ENCODE measurements at places on chromosomes 1 and 21.

- no peak for DNase-seq
Measured at GRCh38 chr1:233151861-233152260, 143.7 kb downstream of the PCNX2 start.

GRCh38 chr1:173329726-173330125 is 122.6 kb upstream of the TNFSF4 start:
- DNase-seq: no peak

- no peak for DNase-seq
Measured at GRCh38 chr1:222629921-222630535, 12.1 kb downstream of the MIA3 start.

GRCh38 chr1:57857809-57858208 is 433.9 kb upstream of the DAB1 start:
- no peak for DNase-seq

DNA sequence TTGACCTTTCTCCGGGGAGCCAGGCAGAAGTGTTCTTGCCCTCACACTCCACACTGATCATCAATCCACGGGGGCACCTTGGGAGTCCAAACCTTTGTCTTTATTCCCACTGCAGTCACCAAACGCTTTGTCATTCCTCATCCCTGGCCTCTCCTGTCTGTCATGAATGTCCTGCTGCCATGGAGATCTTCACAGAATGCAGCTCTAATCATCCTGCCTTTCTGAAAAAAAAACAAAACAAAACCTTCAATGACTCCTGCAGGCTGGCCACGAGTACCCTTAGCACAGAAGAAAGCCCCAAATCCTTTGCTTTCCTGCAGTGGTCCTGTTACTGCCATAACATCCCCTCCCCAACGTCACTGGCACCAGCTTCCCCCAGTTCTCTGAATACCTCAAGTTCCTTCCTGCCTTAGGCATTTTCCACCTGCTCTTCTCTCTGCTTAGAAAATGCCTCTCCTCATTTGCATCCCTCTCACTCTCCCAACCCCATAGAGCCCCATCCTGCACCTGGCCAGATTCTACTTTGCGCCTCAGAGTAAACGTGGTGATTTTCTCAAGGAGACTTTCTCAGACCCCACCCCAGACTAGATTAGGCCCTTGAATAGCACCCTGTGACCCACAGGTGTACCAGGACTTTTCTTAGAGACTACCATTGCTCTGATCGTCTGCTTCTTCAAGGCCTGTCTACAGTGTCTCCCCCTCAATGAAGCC is 131.2 kb downstream of the AK5 start:
- no peak for DNase-seq

DNA sequence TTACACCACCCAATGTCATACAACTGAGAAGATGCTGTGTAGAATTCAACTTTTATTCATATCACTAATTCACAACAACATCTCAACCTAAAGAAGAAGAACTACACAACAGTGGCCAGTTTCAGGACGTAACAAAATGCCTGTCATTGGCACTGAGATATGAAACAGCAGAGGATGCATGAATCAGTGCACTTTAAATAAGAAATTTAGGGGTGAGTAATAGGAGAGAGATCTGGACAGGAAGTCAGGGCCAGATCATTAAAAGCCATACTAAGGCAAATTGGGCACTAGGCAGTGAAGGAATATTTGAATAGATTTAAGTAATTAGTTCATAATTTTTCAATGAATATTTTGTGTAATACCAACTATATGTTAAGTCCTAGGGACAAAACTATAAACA is 510.5 kb downstream of the PLPP3 start:
- no peak for DNase-seq

DNA sequence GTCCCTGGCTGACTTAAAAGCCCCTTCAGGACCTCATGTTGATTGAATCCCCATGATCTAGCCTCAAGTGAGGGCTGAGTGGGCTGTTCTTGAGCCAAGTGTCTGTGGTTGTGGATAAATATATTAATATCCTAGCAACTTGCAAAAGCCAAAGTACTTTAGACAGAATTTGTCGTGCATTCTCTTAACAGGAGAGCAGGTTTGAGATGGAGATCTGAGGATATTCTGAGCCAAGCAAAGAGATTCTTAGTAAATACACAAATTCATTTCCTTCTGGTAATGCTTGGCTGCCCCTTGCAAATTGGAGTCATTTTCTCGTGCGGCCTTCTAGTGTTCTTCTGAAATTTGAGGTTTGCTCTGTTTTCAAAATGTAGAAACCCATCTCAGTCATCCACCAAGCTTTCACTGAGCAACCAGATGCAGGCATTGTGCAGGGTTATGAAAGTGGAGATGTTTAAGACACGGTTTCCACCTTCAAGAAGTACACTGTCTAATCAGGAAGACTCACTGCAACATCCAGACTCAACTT is 242.1 kb upstream of the JUN start:
- DNase-seq: no peak

- DNase-seq: no peak
Measured at GRCh38 chr1:221672239-221672645, 69.6 kb downstream of the DUSP10 start.

DNA sequence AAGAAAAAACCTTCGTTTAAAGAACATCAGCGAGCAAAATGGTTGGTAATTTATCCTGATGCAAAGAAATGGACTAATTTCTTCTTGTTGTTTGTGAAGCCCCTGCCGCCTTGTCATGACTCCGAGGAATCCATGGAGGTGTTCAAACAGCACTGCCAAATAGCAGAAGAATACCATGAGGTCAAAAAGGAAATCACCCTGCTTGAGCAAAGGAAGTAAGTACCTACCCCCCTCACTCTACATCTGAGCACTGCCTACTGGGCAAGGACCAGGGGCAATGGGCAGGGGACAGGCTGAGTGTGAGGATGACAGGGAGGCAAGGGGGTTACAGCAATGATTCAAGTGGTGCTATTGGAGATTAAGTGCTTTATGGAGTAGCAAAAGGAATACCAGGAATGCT is 29.4 kb downstream of the MAP3K7CL start:
- no peak for DNase-seq

DNA sequence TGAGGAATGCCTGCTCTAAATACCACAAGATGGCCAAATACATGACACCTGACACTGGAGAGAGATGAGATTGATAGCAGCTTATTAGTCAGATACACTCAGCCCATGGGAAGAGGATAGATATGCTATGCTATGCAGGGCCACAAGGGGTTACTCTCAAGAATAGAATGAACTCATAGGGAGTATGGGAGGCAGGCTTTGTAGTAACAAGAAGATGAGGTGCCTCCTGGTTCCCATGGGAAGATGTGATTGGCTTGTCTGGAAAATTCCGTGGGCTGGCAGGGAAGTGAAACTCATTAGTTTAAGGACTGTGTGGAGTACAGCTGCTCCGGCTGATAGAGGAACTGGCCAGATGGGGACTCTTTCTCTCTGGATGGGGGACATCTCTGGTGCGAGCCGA is 16.5 kb downstream of the CCDC30 start:
- no peak for DNase-seq

GRCh38 chr1:158979229-158979628 is 30.5 kb upstream of the IFI16 start:
- no peak for DNase-seq

DNA sequence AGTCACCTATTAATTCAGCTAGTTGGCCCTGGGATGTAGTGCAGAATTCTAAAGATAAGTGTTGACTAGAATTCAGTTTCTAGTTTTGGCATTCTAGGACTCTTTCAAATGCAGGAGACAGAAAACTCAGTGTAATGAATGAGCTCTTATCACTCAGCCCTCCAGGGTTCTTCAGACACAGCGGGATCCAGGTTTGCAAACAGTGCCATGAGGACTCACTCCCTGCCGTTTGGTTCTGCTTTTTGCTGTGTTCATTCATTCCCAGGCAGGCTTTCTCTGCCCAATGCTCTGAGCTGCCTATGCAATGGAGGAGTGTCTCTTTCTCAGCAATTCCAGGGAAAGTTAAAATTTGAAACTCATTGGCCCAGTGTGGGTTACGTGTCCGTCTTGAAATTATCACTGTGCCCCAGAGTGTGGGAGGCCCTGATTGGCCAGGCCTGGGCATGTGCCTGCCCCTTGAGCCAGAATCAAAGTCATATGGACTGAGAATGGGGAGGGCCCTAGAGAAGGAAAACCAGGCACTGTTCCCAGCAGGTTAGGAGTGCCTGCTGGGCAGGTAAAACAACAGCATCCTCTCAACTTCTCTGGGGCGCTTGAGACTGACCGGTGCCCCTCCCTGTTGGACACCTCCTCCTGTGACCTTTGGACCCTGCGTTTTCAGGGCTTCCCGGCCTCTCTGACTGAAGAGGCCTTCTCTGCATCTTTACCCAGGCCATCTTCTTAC is 43.4 kb downstream of the TMEM51 start:
- DNase-seq: peak; percentile 24

DNA sequence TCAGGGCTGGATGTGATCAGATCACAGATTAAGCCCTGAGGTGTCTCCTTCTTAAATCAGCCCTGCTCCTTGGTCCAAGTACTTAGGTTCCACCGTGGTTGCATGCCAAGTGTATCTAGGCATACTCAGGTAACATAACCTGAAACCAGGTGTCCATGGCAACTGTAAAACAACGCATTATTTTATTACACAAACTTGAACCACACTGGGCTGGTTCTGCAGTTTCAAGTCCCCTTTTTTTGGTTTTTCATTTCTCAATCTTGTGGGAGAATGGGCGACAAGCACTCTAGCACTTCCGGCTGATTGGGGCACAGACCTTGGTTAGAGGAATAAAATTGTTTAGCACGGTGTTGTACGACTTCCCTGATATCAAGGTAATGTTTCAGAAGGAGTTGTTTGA is 65.2 kb downstream of the GBP6 start:
- DNase-seq: no peak

GRCh38 chr21:42737951-42738590 is 84.7 kb downstream of the PDE9A start:
- DNase-seq: no peak

GRCh38 chr1:109492779-109493178 is 1.1 kb upstream of the CYB561D1 start:
- DNase-seq: no peak

GRCh38 chr1:113403065-113403464 is 12.8 kb downstream of the MAGI3 start:
- DNase-seq: no peak

DNA sequence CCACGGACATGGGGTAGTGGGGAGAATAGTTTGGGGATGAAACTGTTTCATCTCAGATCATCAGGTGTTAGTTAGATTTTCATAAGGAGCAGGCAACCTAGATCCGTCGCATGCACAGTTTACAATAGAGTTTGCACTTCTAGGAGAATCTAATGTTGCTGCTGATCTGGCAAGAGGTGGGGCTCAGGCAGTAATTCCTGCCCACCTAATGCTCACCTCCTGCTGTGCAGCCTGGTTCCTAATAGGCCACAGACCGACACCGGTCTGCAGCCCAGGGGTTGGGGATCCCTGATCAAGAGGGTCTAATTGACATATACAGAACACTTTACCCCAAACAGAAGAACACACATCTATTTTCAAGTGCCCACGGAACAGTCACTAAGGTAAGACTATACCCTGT is 275.1 kb downstream of the PTPRU start:
- DNase-seq: no peak

DNA sequence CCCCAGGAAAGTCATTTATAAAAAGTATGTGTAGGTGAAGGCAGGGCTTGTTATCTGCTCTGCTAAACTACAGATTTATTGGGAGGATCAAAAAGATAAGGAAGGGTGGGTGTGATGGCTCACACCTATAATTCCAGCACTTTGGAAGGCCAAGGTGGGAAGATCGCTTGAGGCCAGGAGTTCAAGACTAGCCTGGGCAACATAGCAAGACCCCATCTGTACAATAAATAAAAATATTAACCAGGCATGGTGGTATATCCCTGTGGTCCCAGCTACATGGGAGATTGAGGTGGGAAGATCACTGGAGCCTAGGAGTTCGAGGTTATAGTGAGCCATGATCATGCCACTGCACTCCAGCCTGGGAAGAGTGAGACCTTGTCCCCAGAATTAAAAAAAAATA is 86.4 kb downstream of the NENF start:
- no peak for DNase-seq

DNA sequence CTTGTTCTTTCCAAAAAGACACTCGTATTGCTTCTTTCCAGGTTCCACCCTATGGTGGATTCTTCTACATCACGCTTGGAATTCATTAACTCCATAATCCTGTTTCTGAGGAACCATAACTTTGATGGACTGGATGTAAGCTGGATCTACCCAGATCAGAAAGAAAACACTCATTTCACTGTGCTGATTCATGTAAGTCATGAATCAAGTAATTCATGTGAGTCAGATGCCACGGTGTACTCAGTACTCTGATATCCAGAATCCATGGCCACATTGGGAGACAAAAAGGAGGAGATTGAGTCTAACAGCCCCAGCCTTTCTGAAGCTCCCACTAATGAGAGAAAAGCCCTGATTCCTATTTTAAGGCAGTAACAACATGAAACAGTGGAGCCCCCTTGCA is 7.4 kb downstream of the CHI3L2 start:
- DNase-seq: no peak

DNA sequence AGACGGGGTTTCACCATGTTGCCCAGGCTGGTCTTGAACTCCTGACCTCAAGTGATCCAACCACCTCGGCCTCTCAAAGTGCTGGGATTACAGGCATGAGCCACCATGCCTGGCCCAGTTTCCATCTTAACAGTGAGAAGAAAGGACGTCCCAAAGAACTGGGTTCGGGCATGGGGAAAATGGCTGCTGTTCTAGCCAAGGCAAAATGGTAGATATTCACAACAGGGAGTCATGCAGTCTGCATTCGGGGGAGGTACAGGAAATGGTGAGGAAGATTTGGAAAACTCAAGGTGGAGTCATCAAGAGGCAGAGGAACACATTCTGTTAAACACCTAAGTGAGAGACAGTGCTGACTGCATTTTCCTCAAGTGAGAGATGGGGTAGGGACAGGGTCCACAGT is 4.1 kb upstream of the ATP2B4 start:
- DNase-seq: no peak

DNA sequence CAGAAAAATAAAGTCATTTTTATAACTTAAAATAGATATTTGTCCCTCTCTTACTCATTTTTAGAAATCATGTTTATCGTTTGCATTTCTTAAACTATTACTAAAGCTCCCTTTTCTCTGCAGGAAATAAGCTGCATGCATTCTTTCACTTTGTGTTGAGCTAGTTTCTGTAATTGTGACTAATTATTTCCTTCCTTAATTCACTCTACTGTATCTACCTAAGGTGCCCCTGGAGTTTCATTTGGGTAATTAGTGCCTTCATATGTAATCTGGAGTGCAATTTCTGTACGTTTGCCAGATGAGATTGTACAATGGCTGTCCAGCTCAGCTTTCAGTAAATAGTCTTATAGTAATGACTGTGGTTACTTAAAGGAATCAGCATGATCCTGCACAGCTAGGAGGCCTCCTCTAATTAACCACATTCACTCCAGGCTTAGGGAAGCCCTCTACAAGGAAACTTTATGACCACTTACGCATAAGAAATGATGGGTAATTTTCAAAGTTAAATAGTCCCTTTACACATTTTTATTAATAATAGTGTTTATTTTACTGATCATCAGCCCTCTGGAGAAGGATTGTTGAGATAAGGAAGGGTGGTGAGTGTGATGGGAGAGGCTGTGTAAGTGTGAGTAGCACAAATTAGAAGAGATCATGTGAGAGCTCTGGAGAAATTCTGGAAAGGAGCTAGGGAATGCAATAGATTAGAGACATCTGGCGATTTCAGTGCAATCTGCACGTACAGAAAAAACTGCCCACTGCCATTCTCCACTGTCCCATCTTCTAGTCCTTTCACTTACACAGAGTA is 86.8 kb downstream of the LRRC8C start:
- DNase-seq: peak; percentile 50
